ENCODE measurements at places on chromosomes 5 and 9.

DNA sequence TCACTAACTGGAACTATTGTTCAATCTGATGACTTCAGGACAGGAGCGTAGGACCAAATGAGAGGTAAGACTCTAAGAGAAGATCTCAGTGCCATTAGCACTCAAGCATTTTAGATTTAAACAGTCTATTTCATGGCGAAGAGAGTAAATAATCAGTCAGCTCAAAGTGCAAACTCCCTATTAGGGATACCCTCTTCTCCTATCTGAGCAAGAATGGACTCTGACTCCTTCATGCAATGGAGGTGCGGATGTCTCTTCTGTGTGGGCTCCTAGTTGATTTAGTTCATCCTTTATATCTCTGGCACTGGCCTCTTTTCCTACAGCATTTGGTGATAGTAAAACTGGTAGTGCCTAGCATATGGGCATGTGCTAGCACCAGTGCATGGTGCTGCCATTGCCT lies 144.6 kb downstream of the SMC2 start:
- DNase-seq = no peak

DNA sequence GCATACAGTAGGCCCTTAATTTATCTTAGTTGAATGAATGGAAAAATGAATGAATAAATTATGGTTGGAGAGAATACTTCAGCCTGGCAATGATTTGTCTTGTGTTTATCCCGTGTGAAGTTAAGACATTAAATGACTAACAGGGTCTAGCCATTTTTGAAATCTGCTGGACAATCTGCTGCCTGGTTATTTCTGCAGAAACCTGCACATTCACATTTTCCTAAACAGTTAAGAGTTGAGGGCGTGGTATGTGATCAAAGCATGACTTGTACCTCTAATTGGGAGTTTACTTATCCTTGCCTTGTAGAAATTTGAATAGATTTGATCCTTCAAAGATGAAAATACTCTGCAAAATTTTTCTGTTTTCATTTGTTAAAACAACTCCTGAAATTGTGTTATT lies 34.6 kb upstream of the NDFIP1 start:
- no peak for DNase-seq

- DNase-seq = no peak
Measured at GRCh38 chr5:169647566-169647965, 10.5 kb downstream of the DOCK2 start.

- DNase-seq = no peak
Measured at GRCh38 chr5:150279330-150280020, 10.1 kb downstream of the CAMK2A start.

GRCh38 chr5:116361171-116361967 lies 213.3 kb downstream of the SEMA6A start:
- no peak for DNase-seq

DNA sequence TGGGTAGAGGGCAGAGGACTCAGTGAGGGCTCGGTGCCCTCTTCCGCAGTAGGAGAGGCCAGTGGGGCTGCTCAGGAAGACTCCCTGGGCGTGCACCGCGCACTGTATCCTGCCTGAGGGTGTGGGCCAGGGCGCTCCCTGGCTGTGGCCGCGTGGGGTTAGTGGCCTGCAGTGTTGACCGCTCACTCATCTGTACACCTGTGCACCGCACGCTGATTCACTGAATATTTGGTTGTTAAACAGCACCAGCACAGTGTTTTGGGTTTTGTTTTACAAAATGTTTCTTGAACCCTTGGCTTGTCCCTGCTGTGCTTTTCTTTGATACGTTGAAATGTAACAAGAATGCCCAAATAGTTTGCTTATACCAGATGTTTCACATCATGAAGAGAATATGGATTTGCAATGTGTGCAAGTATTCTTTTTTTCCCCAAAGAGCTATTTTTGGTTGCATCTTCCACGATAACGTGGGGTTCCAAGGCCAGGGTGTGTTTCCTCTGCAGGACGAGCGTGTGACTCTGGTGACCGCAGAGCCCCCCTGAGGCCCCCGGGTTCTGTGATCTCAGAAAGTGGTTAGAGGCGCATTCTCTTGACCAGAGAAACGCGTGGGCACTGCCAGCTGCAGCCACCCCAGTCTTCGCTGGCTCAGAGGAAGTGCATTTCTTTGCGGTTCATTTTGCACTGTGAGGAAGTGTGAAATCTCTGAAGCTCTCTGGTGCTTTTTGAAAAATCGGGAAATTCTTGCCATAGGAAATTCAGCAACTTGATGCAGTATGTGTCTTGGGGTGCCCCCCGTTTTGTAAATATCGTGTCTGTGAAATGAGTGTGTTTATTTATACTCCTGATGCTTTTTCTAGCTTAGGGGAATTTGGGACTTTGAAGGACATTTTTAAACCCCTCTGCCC lies 46.9 kb downstream of the AHRR start:
- DNase-seq = peak; percentile 46

All from activated naive CD8-positive, alpha-beta T cell treated with anti-CD3 and anti-CD28 coated beads for 36 hours (primary cell).